Activated T-helper 9 cell treated with anti-CD3 and anti-CD28 coated beads, Interleukin-2, amount 50 U/mL, for 16 hours (primary cell): ENCODE measurements at places on chromosomes 4 and X.

DNA sequence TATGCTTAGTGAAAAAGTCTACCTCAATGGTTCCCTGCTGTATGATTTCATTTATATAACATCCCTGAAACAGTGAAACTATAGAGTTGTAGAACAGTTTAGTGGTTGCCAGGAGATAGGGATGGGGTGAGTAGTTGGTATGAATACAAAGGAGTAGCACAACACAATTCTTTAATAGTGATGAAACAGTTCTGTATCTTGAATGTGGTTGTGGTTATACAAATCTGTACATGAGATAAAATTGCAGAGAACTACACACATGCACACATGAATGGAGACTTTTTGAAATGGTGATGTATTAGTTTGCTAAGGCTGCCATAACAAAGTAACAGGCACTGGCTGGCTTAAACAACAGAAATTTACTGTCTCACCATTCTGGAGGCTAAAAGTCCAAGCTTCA is 677.1 kb downstream of the ADGRL3 start:
- no peak for DNase-seq

GRCh38 chr4:122503214-122503613 is 46.7 kb upstream of the IL2 start:
- DNase-seq, result no peak

- DNase-seq, result no peak
Observed at GRCh38 chr4:132691668-132692067, 457.4 kb upstream of the PCDH10 start.

- DNase-seq, result no peak
Observed at GRCh38 chrX:79336869-79337815, 30.0 kb downstream of the ITM2A start.

GRCh38 chr4:113811359-113811758 is 49.8 kb upstream of the CAMK2D start:
- DNase-seq, result no peak

DNA sequence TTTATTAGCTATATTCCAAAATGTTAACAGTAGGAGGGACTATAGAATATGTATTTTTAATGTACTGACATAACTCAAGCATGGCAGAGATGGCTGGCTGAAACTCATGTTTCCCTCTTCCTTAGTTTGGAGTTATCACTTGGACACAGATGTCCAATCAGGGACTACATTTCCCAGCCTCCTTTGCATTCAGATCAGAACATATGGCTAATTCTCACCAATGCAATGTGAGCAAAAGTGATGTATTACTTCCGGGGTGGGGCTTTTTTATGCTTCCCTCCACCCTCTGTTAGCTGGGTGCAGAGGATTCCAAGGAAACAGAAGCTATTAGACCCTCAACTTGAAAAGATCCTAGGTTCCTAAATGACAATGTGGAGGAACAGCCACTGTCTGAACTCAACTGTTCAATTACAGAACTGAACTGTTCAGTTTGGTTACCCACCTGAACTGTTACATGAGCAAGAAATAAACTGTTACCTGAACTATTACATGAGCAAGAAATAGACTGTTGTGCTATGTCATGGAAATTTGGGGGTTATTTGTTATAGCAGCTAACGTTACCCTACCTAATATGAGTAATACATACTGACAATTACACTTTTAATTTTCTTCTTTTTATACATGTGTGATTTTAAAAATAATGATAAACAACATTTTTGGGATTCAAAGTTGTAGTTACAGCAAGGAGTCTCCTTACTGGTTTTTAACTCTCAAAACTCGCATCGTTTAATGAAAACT is 29.6 kb upstream of the ERVMER34-1 start:
- DNase-seq, result no peak

GRCh38 chrX:153365670-153366069 is 31.7 kb downstream of the ZNF275 start:
- DNase-seq, result no peak

- no peak for DNase-seq
Observed at GRCh38 chr4:7394681-7395451, 39.9 kb downstream of the PSAPL1 start.

DNA sequence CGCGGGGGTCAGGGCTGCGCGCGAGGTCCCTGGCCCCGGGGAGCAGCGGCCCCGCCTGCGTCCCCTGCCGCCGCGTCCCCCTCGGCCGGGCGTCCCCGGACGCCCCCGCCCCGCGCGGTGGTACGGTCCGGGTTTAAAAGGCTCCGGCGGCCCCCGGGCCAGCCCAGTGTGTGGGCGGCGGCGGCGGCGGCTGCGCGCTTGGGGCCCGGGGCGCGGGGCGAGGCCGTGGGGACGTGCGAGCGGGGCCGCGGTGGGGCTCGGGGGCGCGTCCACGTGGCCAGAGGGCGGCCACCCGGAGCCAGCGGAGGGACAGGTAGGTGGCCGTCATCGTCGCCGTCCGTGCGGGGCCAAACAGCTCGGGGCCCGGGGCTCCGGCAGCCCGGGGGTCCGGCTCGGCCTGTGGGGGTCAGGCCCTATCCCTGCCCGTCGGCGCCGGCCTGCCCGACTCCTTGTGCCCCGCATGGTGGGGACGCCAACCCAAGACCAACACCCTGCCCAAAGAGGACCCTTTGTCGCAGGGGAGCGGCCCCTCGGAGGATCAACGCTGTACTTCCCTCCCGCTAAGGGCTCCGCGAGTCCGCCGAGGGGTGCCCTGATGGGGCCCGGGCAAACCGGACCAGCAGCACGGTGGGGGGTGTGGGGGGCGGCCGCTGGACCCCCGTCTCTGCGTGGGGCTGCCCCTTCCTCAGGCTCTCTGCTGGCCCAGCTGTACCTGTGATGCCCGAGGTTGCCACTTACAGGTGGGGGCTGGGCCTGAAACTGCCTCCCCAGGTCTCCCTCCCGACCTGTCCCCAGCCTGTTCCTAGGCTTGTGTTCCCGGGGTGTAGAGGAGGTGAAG is at the start of gene PLXNA3:
PLXNA3 (plus strand) TSS at position 166 of the 838 bp plus-strand sequence. CDS start 1,903 bp downstream, outside the sequence.
- peak; percentile 49 for DNase-seq

DNA sequence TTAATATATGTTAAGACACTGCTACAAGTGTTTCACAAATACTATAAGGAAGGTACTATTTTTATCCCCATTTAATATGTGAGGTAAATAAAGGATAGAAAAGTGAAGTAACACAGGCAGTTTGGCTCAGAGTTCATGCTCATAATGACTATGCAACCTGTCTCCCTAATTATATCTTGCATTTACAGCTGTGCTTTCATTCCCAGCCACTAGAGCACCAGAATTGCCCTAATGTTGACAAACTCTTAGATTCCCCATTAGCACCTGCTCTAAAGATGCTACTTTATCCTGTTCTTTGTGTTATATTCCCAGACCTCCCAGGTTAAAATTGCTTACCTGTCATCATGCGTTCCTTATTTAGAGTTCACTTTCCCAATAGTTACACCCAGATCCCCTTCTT is 833.6 kb downstream of the CCSER1 start:
- DNase-seq, result no peak

DNA sequence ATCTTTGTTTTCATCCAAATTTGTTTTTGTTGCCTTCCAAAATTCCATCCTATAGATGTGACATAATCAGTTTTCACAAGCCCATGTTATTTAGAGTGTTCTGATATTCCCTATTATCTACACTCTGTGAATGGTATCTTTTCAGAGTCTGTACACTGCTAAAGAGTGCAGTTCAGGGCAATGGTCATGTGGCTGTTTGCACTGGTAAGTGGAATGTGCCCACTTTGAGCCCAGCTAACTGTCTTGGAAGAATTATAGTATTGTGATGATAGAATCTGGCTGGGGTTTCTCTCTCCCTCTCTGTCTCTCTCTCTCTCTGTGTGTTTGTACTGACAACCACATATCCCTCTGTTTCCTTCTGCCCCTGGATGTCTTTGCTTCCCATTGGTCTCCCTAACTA is 37.4 kb upstream of the BEX4 start:
- no peak for DNase-seq

DNA sequence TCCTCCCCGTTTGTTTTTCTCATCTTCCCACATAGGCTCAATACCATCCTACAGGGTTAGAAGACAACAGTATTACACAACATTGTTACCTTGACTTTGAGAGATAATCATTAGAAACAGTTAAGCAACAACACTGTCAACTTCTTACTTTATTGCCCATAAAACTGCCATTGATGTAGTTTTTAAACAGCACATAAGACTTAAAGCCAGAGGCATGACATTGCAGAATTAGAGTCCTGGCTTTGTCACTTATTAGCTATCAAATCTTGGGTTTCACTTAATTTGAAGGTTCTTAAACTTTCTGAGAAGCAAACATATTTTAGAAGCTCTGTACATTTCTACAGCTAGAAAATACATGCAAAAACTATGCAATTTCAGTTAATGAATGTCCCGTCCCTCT is 41.8 kb downstream of the EIF4E start:
- no peak for DNase-seq

- no peak for DNase-seq
Observed at GRCh38 chrX:137194164-137194563, 160.4 kb upstream of the GPR101 start.

DNA sequence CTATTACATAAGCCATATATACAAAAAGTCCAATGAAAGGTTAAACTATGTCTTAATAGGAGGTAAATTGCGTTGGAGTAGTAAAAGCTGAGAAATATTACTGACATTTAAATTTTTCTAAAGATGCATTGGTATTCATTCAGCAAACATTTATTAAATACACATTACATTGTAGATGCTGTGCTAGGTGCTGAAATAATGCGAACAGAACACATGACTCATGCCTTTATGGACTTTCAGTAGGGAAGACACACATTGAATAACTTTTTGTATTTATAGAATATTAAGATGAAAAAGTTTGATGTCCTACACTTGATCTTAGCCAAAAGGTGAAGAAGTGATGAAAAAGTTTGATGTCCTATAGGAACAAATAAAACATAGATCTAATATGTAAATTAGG is 871.1 kb upstream of the SLIT2 start:
- no peak for DNase-seq

DNA sequence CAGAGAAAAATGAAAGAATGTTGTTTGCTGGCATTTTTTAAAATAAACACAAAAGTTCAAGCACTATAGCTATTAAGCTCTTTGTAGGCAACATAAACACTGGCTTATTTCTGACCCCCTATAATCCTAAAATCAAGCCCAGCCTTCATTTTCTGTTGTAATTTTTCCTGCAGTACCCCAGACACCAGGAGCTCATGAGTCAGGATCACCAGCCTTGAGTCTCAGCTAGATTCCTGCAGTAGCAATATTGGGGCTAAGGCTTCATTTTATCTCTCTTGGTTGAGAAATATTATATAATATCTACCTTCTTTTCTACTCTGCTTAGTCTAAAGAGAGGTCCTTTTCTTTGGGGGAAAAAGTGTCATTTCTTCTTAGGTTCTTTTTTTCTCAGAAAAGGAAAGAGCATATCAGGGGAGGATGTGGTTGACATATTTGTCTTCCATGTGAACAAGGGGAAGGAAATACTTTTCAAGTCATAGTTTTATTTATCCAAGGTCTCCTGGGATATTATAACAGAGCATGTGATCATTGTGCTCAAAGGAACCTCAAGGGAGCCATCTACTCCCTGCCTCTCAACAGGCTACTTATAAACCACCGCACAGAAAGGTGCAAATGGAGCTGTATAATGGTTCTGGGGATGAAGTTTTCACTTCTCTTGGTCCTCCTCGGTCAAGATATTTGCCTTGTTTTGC is 678.3 kb upstream of the NR3C2 start:
- DNase-seq, result no peak

- no peak for DNase-seq
Observed at GRCh38 chr4:2515830-2516550, 20.5 kb upstream of the FAM193A start.

GRCh38 chrX:81378560-81378959 is 176.7 kb downstream of the SH3BGRL start:
- DNase-seq, result no peak

- no peak for DNase-seq
Observed at GRCh38 chrX:53262918-53263394, 18.4 kb downstream of the IQSEC2 start.

GRCh38 chr4:76028350-76028765 is 5.1 kb upstream of the CXCL10 start:
- no peak for DNase-seq

DNA sequence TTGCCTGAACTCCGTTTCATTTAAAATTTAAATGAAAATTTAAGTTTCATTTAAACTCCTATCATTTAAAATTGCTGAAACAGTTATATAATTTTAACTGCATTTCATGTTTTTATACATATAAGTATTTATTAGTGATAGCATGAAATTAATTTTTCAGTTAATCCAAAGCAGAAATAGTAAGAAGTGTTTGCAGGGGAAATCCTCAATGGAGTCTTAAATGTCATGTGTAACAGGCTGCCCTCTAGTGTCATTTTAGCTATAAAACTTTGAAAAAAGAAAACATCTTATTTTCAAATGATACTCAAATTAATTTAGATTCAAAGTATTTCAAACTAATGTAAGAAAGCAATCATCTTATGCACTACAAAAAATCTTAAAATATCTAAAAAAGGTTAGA is 27.2 kb downstream of the TAPT1 start:
- no peak for DNase-seq

DNA sequence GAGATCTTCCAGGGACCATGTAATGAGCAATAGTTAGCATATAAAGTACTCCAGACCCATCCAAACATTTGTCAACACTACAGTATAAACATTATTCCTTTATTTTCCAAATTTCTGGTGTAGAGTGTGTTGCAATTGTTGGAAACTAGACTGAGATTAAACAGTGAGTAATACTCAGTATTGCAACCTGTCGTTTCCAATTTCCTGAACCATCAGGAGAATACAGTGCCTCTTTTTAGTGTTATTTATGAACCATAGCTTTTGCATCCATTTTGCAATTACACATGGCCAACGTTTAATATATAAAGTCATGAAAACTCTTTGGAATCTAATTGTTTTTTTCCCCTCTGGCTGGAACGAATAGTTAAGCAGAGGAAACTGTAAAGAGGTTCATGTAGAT is 58.3 kb upstream of the DHRSX start:
- DNase-seq, result no peak

DNA sequence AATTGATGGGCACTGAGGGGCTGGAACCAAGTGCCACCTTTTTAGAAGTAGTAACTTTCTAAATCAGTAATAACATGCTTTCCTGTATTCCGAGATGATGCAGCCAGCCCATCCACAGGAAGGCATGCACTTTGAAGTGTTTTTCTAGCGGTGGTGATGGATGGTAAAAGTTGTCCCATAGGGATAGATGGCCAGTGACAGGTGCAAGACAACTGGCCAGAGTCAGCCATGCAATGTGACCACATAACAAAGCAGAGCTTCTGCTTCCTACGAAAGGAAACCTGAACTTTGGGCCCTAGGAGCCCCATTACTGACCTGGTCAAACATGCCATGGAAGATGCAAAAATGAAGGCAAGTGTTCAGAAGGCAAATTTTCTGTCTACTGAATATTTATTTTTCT is 72.3 kb downstream of the NR3C2 start:
- no peak for DNase-seq

DNA sequence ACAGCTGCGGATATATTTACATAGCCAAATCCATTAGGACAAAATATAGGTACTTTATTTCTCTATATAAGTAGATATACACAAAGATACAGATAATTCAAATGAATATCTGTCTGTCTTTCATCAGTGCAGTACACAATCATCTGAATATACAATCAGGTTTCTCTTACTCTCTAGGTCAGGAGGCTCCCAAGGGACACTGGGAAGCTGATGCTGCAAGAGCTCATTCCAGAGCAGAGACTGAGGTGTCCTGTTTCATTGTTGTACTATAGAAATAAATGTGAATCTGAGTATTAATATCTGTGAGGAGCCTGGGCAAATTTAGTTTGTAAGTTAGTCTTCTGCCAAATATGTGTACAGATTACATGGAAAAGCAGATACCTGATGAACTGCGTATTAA is 4.2 kb downstream of the TLL1 start:
- no peak for DNase-seq
